ENCODE measurements at places on chromosomes 6 and 20. TPM values are rescaled to one million over a fixed set of nuclear protein-coding genes. Genes with fewer than 3 reads are reported as not detected.

The LRP11 gene
- 43.4 TPM for total RNA-seq

- H3K4me3 ChIP-seq: peak overlapping the region; percentile 93
- H3K27me3 ChIP-seq: no peaks in the 10 kb centered on the region
- H3K36me3 ChIP-seq: no peaks in the 10 kb centered on the region
- DNase-seq: no peak
These were observed 700 bp upstream of the MCUR1 start for GRCh38 chr6:13814938-13815575.

The GFOD1 gene
- total RNA-seq: 16.1 TPM

- H3K4me3 ChIP-seq: no peak overlapping the region
- no peak for DNase-seq
- H3K27ac ChIP-seq: no peak overlapping the region
- H3K27me3 ChIP-seq: no peaks in the 10 kb centered on the region
- no peaks in the 10 kb centered on the region for H3K4me1 ChIP-seq
- H3K36me3 ChIP-seq: no peaks in the 10 kb centered on the region
These were observed 5.1 kb upstream of the RBCK1 start for GRCh38 chr20:402898-403581.

DNA sequence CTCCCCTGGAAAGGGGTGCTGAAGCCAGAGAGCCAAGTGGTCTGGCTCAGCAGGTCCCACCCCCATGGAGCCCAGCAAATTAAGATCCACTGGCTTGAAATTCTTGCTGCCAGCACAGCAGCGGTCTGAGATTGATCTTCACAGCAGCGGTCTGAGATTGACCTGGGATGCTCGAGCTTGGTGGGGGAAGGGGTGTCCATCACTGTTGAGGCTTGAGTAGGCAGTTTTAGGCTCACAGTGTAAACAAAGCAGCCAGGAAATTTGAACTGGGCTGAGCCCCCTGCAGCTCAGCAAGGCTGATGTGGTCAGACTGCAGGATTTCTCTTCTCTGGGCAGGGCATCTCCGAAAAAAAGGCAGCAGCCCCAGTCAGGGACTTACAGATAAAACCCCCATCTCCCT, 41.3 kb upstream of the B3GAT2 start:
- H3K27ac ChIP-seq: no peak overlapping the region
- DNase-seq: no peak
- peaks cover 12% of the 10 kb centered on the region for H3K27me3 ChIP-seq

- H3K27me3 ChIP-seq: no peaks in the 10 kb centered on the region
- H3K36me3 ChIP-seq: peaks cover 30% of the 10 kb centered on the region
- peaks cover 100% of the 10 kb centered on the region for H3K4me1 ChIP-seq
These were observed 12.5 kb downstream of the JAG1 start for GRCh38 chr20:10661261-10661660.

DNA sequence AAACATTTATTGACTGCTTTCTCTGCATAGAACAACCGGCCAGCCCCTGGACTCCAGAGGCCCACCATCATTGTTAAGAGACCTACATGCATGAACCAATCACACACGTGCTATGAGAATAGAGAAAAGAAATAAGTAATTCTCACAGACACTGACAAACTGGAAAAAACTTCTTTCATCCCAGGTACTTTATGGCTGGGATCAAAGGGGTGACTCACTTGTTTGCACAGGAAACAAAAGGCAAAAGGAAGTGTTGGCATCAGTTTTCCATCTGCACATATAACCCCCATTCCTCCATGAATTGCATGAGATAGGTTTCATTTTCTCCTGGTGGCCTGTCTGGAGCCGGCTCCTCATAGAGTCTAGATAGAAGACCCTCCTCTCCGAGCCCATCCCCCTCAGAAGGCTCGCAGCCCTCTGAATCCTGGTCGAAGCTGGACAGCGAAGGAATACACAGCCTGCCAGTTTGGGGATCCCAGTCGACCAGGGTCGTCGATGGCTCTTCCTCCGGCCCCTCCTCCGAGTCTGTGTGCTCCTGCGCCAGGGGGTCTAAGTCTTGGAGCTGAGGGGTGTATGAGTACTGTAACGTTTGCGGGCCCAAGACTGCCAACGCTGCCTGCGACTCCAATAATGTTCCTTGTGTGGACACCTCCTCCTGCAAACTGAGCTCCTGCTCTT, 43.3 kb downstream of the IL20RA start:
- no peak overlapping the region for H3K4me3 ChIP-seq
- H3K36me3 ChIP-seq: peaks cover 5% of the 10 kb centered on the region
- H3K4me1 ChIP-seq: peaks cover 9% of the 10 kb centered on the region
- no peak overlapping the region for H3K27ac ChIP-seq
- H3K27me3 ChIP-seq: no peaks in the 10 kb centered on the region
- DNase-seq: no peak

The TRIM10 gene
- not detected for total RNA-seq

The ETV7 gene
- total RNA-seq: 2.5 TPM

The MED20 gene
- total RNA-seq: 18.7 TPM

DNA sequence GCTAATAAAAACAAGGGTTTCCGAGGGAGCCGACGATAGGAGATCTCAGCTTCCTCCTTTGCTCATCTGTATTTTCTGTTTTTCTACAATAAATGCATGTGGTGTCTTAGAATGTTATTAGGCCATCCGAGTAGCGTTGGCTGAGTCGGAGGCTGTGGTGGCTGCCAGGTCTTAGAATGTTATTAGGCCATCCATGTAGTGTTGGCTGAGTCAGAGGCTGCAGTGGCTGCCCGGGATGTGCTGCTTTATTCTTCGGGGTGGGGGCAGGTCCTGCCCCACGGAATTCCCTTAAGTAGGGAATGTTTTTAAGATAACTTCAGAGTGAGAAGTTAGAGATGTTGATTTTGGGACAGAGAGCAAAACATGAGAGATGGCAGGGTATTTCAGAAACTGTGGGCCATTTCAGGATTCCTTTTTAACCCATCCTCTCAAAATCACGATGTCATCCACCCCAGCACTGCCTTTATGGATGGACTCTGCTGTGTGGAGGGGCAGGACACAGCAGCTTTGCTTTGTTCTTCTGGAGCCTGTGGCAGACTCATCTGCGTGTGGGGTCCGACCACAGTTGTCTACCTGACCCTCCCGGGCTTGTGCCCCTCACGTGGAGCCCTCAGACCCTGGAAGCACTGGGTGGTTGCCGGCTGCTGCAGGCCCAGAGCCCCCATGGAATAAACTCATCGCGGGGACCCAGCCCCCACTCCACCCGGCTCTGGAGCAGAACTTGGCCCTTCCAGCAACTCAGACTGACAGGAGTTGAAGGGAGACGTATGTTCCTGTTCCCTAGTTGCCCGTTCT, 20.4 kb downstream of the OSBPL2 start:
- DNase-seq: no peak
- peak overlapping the region; percentile 32 for H3K27ac ChIP-seq
- no peak overlapping the region for H3K4me3 ChIP-seq
- H3K4me1 ChIP-seq: no peaks in the 10 kb centered on the region
- no peaks in the 10 kb centered on the region for H3K27me3 ChIP-seq

The IPCEF1 gene
- 1.8 TPM for total RNA-seq

DNA sequence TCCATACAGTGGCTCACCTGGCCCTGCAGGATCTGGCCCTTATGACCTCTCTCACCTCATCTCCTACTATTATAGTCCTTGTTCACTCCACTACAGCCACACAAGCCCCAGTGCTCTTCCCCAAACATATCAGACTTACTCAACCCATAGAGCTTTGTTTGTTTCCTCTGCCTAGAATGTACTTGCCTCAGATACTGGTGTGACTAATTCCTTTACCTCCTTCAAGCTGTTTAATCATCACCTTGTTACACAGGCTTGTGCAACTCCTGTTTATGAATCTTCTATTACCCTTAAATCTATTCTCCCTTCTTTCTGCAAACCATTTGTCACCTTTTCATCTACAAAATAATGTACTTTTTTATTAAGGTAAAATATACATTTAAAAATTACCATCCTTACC, 3.2 kb downstream of the DEFB125 start:
- no peak overlapping the region for H3K4me3 ChIP-seq
- no peaks in the 10 kb centered on the region for H3K36me3 ChIP-seq
- DNase-seq: no peak
- H3K4me1 ChIP-seq: no peaks in the 10 kb centered on the region
- no peaks in the 10 kb centered on the region for H3K27me3 ChIP-seq

GRCh38 chr20:51434580-51435247, 107.8 kb downstream of the NFATC2 start:
- no peak for DNase-seq
- no peak overlapping the region for H3K4me3 ChIP-seq
- no peaks in the 10 kb centered on the region for H3K27me3 ChIP-seq
- H3K4me1 ChIP-seq: no peaks in the 10 kb centered on the region

DNA sequence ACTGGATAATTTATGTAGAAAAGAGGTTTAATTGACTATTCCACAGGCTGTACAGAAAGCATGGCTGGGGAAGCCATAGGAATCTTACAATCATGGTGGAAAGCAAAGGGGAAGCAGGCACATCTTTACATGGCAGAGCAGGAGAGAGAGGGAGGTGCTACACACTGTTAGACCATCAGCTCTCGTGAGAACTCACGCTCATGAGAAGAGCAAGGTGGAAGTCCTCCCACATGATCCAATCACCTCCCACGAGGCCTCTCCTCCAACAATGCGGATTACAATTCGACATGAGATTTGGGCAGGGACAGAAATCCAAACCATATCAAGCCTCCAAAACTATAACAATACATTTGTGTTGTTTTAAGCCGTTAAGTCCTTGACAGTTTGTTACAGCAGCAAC, 257.1 kb upstream of the KCNG1 start:
- no peak for DNase-seq
- no peak overlapping the region for H3K27ac ChIP-seq
- H3K4me1 ChIP-seq: no peaks in the 10 kb centered on the region
- no peaks in the 10 kb centered on the region for H3K27me3 ChIP-seq
- H3K36me3 ChIP-seq: no peaks in the 10 kb centered on the region

The SLC35D3 gene
- not detected for total RNA-seq

DNA sequence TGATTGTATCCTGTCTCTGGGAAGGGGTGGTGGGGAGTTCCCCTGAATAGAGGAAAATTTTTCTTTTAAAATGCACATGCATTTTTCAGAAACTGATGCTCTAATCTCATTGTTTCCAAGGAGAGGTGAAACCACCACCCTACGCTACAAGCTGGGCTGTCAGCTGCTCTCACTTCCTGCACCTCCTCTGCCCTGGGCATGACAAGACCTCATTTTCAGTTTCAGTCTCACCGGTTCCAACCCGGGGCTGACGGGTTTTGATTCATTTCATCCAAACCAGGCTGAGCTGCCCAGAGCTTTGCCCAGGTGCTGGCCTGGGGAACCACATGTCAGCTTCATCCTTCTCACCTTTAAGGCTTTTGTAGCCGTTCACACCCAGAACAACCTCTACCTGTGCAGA, 99.7 kb downstream of the EYA2 start:
- no peaks in the 10 kb centered on the region for H3K36me3 ChIP-seq
- peak overlapping the region; percentile 56 for H3K27ac ChIP-seq
- no peak overlapping the region for H3K4me3 ChIP-seq
- no peak for DNase-seq

DNA sequence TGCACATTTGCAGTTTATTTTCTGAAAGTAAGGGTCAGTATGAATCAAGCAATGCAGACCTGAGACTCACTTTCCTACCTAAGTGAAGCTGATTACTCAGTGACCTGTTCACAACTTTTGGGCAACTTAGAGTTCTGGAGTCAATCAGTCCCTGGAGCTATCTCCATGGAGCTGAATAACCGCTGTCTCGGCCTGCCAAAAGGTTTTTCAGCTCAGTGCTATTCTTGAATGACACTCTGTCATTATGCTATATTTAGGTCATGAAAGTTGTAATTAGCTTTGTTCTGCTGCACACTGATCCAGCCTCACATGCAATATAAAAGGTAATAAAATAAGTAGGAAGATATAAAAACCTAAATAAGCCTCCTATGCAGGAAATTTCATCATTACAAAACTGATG, 356.0 kb downstream of the BMP2 start:
- H3K27me3 ChIP-seq: no peaks in the 10 kb centered on the region
- no peak overlapping the region for H3K27ac ChIP-seq
- no peak for DNase-seq

The CUL9 gene
- 50.9 TPM for total RNA-seq

The CTAGE9 gene
- not detected for total RNA-seq

DNA sequence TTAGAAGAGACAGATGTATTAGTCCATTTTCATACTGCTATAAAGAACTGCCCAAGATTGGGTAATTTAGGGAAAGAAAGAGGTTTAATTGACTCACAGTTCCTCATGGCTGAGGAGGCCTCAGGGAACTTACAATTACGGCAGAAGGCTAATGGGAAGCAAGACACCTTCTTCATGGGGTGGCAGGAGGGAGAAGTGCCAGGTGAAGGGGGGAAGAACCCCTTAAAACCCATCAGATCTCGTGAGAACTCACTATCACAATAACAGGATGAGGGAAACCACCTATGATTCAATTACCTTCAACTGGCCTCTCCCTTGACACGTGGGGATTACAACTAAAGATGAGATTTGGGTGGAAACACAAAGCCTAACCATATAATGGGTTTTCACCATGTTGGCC, 28.9 kb upstream of the PNRC1 start:
- no peak for DNase-seq
- H3K27ac ChIP-seq: no peak overlapping the region
- H3K27me3 ChIP-seq: no peaks in the 10 kb centered on the region
- H3K4me3 ChIP-seq: no peak overlapping the region

GRCh38 chr6:9621276-9621675, 793.6 kb downstream of the TFAP2A start:
- H3K27me3 ChIP-seq: no peaks in the 10 kb centered on the region
- no peak for DNase-seq
- no peak overlapping the region for H3K27ac ChIP-seq
- no peaks in the 10 kb centered on the region for H3K36me3 ChIP-seq
- no peaks in the 10 kb centered on the region for H3K4me1 ChIP-seq

DNA sequence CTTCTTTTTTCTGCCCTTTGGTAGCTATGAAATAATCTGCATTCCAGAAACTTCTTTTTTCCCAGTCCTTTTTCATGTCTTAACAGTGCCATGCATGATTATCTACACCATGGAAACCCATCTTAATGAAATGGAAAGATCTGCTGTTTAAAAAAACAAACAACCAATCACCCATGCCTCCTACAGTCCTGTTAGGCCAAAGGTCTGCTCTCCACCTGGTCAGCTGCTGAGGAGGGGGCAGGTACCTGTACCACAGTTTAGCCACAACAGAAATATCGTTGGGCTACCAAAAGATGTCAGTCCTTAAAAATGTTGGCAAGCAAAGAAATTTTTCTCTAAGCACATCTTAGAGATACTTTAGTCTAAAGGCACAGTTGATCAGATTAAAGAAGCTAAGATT, 112.6 kb downstream of the SLC16A10 start:
- H3K4me3 ChIP-seq: no peak overlapping the region
- H3K36me3 ChIP-seq: no peaks in the 10 kb centered on the region
- no peak overlapping the region for H3K27ac ChIP-seq
- no peak for DNase-seq
- peaks cover 10% of the 10 kb centered on the region for H3K4me1 ChIP-seq
